ENCODE measurements at places on chromosomes 16 and 17.
A peak's percentile ranks its signal among the peaks of the same experiment; 100 is the strongest.

- no peak for DNase-seq
These were observed 147.7 kb downstream of the SKAP1 start for GRCh38 chr17:48282303-48282702.

- DNase-seq, result peak; percentile 98
These were observed 33.5 kb downstream of the GNA13 start for GRCh38 chr17:65022751-65023700.

- no peak for DNase-seq
These were observed 64.3 kb downstream of the CNGB1 start for GRCh38 chr16:57906382-57907316.

GRCh38 chr16:65061935-65062518 is 59.8 kb downstream of the CDH11 start:
- no peak for DNase-seq

GRCh38 chr17:896953-897661 is 82.5 kb downstream of the NXN start:
- no peak for DNase-seq

- DNase-seq, result no peak
These were observed 26.9 kb downstream of the MPG start for GRCh38 chr16:104928-105327.

GRCh38 chr17:82076018-82076784 is 10.6 kb upstream of the DUS1L start:
- DNase-seq, result no peak

- no peak for DNase-seq
These were observed 20.5 kb downstream of the SLC7A6 start for GRCh38 chr16:68284847-68285246.

DNA sequence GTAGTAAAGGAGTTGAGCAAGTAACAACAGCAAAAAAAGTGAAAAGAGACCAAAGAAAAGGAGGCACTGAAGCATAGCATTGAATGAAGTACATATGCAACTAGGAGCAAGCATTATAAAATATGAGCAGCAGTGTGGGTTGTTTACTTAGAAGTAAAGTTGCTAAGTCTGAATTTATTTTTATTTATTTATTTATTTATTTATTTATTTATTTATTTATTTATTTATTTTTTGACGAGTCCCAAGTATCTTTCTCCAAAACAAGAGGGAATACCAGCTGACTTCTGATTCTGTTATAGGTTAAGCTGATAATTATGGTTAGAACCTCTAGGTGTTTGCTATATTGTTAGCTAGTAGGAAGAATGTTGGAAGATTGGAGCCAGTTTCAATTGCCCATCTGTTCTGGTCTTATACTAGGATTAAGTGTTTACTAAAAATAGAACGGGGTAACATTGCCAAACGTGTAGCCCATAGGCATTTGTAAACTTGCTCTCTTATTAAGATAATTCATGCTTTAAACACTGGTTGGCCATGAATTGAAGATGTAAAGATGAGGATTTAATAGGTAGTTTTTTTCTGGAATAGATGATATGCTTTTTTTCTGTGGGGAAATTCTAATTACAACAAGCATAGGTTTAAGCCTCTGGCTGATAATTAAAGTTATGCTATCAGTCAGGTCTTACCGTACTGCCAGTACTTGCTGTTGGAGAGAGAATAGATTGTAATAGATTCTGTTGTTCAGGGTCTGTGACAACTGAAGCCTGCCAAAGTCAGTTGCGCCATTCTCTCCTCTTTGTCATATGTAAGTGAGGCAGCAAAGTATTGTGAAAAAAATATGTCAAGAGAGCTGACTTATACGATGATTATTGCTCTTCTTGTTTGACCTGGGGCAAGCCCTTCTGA is 66.7 kb downstream of the PPM1E start:
- no peak for DNase-seq

DNA sequence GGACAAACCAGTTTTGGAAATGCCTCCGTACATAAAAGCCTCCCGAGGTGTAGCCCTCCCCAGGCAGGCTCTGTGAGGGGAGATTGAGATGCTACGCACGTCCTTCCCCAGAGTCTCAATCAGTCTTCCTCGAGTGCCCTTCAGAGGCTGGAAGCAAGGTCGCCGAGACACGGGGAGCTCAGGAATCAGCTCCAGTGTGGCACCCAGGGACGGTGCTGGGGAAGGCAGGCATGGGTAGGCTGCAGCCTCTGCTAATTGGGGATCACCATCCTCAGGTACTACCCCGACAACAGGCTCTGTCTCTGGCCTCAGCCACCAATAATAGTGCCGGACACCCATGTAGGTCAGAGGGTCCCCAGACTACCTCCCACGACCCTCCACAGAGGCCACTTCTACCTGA is 28.1 kb upstream of the GSG1L start:
- no peak for DNase-seq

DNA sequence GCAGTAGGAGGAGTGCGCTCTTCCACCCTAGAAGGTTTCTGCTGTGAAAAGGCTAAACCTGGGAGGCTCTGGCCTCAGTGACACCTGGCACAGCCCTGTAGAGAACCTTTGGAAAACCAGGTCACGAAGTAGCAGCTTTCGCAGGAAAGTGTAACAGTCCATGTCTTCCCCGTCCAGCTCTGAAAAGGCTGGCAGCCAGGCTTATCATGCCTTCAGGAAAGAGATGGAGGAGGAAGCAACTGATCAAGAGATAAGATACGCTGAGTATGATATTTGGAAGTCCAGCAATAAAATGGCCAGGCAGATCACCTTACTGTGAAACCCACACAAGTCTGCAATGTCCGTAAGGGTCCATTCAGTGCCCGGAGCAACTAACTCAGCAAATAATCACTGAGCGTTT is 22.3 kb downstream of the TUBD1 start:
- DNase-seq, result no peak

GRCh38 chr17:46935658-46936266 is 12.8 kb downstream of the GOSR2 start:
- peak; percentile 22 for DNase-seq

DNA sequence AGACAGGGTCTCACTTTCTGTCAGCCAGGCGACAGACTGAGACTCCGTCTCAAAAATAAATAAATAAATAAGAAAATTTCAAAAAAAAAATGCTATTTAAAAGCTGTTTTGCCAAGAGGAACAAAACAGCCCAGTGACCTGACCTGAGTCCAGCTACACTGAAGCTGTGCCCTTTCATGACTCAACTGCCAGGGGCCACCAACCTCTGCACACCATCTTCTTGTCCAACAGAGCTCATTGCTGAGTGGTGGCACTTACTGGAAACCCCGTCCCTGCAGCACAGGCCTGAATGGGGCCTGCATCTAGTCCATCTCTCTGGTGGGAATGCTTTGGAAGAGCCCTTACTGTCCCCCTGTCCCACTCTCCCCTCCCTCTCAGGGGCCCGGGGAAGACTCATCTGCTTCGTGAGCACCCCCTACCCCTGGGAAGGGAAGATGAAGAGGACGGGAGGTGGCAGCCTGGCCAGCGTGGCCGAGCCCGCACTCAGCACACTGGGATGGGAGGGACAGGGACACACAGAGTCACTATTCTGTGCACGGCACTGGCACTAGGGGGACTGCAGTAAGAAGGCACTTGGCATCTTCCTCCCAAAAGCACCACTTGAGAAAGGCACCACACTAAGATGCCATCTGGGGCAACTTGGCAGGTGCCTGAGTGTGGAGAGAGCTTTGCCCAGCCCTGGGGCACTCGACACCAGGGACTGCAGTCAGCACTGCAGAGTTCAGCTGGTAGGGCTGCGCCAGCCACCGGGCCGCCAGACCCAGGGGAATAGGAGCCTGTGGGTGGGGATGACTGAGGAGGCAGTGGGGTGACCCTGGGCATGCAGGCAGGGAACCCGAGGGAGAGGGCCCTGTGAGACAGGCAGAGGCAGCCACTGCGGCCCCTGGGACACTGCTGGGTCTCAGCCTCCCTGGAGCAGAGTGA is 13.5 kb downstream of the FBXO31 start:
- no peak for DNase-seq

- DNase-seq, result no peak
These were observed 990 bp upstream of the WNK4 start for GRCh38 chr17:42779304-42779935.

DNA sequence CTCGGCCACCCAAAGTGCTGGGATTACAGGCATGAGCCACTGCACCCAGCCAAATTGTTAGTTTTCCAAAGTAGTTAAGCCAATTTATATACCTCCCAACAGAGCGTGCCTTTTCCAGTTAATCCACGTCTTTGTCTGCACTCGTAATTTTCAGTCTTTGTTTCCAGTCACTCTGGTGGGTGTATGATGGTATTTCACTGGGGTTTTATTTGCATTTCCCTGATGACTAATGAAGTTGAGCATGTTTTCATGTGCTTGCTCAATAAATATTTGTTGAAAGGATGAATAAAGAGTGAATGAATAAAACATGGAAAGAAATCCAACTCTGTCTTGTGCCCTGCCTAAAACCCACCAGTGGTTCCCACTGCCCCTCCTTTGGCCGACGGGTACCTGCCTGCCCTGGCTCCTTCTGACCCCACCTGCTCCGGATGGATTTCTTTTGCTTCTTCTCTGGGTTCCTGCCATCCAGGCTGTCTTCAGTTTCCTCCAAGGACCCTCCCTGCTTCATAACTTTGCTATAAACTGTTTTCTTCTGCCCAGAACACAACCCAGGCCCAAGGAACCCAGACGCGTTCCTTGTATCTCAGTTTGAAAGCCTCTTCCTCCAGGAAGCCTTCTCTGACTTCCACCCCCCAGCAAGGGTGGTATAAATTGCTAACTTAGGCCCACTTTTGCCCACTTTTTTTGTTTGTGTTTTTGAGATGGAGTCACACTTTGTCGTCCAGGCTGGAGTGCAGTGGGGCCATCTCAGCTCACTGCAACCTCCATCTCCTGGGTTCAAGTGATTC is 3.0 kb upstream of the ABCC1 start:
- peak; percentile 60 for DNase-seq

GRCh38 chr17:411421-412120 is 59.0 kb upstream of the RPH3AL start:
- no peak for DNase-seq

- peak; percentile 46 for DNase-seq
These were observed 85.9 kb upstream of the TOB1 start for GRCh38 chr17:50952013-50952412.
